ENCODE measurements at places on chromosomes 5 and 9.

DNA sequence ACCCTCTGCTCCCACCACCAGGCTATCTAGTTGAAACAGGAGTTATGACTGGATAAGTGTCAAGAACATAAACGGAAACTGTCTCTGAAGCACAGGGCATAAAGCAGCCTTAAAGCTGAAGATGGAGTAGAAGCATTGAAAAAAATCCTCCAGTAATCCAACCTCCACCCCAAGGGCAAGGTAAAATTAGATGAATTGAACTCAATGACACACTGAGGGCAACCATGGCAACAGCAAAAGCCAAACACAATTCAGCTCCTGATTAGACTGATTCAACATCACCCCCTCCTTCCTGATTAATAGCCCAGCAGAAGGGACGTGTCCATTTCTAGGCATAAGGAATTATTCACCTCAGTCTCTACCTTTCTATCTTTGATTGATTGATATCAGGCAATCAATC is 183.2 kb upstream of the MAP3K1 start:
- no peak for DNase-seq

DNA sequence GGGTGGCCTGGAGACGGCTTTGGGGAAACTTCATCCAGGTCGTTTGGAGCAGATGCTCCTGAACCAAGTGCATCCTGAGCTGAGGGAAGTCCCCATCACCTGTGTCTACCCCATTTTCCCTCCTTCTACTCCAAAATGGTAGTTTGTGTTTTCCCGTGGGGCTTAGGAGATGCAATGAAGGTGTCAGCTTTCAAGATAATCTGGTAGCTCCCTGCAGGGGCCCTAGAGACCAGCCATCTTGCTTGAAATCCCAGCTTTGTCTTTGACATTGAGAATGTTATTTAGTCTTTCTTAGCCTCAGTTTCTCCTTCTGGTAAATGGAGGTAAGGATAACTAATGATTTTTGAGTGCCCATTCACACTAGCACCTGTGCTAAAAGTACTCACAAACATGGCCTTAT is 77.4 kb downstream of the WWC1 start:
- no peak for DNase-seq

GRCh38 chr9:98481676-98482075 is 226.2 kb upstream of the TBC1D2 start:
- DNase-seq: no peak

DNA sequence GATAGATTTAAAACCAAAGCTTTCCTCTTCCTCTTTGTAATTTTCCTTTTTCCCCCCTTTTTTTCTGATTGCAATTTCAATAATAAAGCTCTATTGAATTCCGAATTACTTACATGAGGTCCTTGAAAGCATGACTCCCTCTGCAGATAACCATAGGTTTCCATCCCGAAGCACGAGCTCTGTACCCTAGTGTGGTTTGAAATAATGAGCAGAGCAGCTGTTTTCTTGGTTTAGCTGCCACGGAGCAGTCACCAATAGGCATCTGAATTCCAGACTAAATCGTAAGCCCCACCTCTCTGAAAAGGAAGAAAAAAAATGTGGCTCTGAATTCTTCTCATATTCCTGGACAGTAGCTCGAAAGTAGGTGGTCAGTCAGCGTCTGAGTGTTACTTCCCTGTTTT is 18.5 kb upstream of the GNE start:
- no peak for DNase-seq

DNA sequence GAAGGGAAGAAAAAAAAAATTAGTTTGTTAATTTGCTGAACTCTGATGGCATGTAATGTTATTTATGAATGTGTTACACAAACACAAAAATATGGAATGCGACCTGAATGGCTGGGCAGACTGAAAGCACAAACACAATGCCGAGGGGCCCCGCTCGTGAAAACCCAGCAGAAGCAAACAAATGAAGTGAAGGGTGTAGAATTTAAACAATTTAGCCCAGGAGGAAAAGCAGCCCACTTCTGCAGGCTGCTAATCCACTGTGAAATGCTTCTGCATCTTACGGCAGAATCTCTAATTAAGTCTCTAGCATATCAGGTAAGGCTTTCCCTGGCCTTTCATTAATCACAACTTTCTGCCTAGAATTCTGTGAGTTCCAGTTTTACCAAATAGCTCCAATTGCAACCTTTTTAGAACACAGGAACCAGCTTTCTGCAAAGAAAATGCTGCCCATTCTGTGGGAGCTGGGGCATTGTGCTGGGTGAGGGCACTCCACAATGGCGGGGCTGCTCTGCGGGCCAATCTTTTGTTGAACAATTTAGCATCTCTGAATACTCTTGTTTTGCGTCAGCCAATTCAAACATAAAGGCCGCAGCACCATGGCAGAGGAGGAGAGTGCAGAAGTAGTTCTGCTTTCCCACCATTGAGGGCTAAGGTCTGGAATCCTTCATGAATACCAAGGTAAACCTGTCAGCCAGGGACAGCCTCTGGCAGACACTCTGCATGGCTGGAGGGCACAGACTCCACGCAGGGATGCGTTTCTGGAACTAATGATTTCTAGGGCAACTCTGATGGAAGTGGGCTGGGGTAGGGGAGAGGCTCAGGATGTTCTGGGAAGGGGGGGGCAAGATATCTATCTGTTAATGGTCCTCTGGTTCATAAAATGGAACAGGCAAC is 66.4 kb downstream of the PTCH1 start:
- DNase-seq: no peak

GRCh38 chr5:36199620-36200019 is 42.1 kb downstream of the NADK2 start:
- no peak for DNase-seq

DNA sequence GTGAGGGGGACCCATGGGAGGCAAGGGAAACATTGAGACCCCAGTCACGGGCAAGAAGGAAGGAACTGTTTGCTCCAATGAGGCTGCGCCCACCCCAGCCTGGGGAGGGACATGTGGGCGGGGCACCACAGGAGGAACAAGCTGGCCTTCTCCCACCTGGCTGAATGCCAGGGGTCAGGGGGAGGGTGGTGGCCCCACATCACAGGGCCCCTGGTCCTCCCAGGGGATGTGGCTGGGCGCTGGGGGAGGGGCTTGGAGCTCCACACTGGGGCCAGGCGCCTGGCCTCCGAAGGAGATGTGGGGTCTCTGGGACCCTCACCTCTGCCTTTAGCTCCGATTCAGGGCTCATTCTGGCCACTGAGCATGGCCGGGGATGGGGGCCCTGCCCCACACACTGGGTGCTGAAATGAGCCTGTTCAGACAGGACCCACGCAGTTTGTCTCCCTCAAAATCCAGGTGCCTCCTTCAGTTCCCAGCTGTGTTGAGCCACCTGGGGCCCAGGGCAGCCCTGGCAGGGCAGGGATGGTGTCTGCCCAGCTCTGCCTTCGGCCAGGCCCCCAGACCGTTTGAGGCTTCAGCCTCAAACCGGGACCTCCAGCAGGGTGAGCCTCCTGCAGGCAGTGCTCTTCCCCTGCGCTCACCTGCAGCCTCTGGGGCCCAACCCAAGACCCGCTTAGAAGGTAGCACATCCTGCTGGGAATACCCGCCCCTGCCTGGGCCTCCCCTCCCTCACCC is 33.2 kb upstream of the NOTCH1 start:
- DNase-seq: no peak

All from stimulated activated effector memory CD8-positive, alpha-beta T cell treated with anti-CD3 and anti-CD28 coated beads, Interleukin-12 subunit alpha, Interleukin-12 subunit beta, amount 100 ng/mL, for 72 hours (primary cell).